Right renal cortex interstitium (tissue), 3 donors: ENCODE measurements at places on chromosomes 3 and 15. TPM values are rescaled to one million over a fixed set of nuclear protein-coding genes. Genes with fewer than 3 reads are reported as not detected.

Gene SLC22A14
- 0.30 TPM for polyA plus RNA-seq

Gene CHRD
- 8.9 TPM for polyA plus RNA-seq

Gene MUSTN1
- polyA plus RNA-seq: 0.45 TPM

Gene TM2D3
- 74.1 TPM for polyA plus RNA-seq

Gene THPO
- 2.0 TPM for polyA plus RNA-seq
